Effector CD8-positive, alpha-beta T cell (primary cell): ENCODE measurements at places on chromosomes 3 and 15.

DNA sequence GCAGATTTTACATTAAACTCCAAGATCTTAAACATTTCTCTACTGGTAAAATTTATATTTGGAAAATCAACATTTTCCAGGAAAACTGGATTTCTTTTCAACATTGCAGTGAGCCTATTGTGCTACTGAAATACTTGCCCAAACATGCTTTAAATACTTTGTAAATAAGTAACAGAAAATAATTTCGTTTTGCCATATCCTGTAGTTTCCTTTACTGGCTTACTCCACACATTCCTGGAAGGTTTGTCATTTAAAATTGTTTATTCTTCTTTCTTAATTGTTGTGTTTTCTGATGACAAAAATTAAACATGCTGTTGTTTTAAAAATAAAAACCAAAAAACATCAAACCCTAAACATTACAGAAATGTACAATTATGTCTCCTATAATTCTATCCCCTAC lies 22.0 kb downstream of the ACAD11 start:
- no peak for DNase-seq

DNA sequence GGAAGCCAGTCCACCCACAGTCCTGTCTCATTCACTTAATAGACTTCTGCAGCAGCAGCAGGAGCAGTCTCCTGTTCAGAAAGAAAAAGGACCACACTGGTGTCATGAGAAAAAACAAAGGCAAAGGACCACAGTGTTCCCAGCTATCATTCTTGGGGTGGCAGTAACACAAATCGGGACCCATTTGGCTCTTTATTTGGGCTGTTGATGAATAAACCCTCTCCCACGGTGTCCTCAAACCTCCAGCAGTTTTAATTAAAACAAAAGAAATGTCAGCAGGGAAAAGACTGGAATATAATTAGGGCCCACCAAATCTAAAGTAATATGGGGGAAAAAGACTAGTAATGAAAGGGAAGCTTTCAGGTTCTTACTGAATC lies 210.5 kb upstream of the SLC2A2 start:
- DNase-seq = no peak

- DNase-seq = no peak
Measured at GRCh38 chr15:32979710-32980109, 214.8 kb downstream of the FMN1 start.

- no peak for DNase-seq
Measured at GRCh38 chr3:69085168-69085832, 563 bp downstream of the ARL6IP5 start.

GRCh38 chr3:2370317-2370716 lies 271.7 kb downstream of the CNTN4 start:
- no peak for DNase-seq

- no peak for DNase-seq
Measured at GRCh38 chr3:156615592-156616173, 58.7 kb upstream of the TIPARP start.

- no peak for DNase-seq
Measured at GRCh38 chr15:58302832-58303231, 129.0 kb upstream of the LIPC start.

- no peak for DNase-seq
Measured at GRCh38 chr15:69789648-69790393, 307.9 kb downstream of the TLE3 start.

DNA sequence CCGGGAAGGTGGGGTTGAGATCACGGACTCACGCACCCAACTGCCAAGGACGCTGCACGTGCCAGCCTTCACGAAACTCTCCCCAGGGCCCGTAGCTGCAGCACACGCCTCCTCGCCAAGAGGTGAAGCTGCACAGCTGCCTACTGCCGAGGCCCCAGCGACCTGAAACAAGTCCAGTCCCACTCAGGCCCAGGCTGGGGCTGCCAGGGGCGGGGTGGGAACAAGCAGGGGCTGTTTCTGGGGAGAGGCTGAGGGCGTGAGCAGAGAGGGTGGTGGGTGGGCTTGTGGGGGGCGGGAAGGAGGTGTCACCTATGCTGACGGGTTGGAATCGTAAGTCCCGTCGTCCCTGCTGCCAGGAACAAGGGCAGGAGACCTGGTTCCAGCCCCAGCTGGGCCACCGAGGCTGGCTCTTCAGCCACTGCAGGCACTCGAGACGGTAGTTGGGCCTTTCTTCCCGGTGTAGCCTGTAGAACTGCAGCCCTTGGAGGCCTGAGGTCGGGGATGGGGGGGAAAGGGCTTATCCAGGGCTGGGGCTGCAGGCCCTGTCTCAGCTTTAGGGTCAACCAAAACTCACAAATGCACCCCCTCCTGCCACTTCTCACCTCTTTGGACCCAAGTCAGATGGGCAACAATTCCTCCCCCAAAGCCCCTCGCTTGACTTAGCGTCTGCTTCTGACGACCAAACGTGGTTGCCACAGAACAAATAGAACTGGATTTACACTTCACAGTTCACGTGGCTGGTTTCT lies 44.4 kb downstream of the MUC20 start:
- DNase-seq = no peak

- DNase-seq = no peak
Measured at GRCh38 chr3:164186095-164186494, 892.2 kb downstream of the SI start.

- DNase-seq = no peak
Measured at GRCh38 chr15:69093127-69093526, 67.3 kb upstream of the GLCE start.
